T-cell (primary cell): ENCODE measurements at places on chromosomes 4 and X.

DNA sequence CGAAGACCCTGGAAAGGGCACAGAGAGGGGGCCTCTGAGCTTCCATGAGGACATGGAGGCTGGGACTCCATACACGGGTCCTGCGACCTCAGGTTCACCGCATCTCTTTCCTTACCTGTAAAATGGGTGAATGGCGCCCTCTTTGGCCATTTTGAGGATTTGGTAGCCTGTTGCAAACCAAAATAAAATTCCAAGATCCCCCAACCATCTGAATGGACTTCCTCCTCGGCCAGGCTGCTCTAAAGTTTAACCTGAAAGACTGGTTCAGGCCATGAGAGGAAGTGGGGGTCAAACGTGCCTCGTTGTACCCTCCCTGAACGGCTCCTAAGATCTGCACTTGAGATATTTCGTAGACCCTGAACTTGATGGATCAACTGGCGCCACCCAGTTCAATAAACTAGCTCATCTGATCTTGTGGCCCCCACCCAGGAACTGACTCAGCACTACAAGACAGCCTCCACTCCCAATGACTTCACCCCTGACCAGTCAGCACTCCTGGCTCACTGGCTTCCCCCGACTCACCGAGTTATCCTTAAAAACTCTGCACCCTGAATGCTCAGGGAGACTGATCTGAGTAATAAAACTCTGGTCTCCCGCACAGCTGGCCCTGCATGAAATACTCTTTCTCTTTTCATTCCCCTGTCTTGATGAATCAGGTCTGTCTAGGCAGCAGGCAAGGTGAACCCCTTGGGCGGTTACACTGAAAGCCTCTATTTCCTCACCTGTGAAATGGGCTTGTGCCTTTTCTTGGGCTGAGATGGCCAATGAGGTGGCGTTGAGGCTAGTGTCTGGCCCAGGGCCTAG lies 32.9 kb upstream of the GPR78 start:
- no peak overlapping the region for H3K4me3 ChIP-seq
- H3K4me1 ChIP-seq = no peaks in the 10 kb centered on the region
- H3K36me3 ChIP-seq = no peaks in the 10 kb centered on the region
- H3K27me3 ChIP-seq = no peaks in the 10 kb centered on the region
- no peak overlapping the region for H3K27ac ChIP-seq

- H3K4me3 ChIP-seq = no peak overlapping the region
- H3K27me3 ChIP-seq = no peaks in the 10 kb centered on the region
- no peaks in the 10 kb centered on the region for H3K4me1 ChIP-seq
- DNase-seq = no peak
- H3K27ac ChIP-seq = no peak overlapping the region
These were observed 147.9 kb downstream of the PTCHD1 start for GRCh38 chrX:23482561-23482960.

DNA sequence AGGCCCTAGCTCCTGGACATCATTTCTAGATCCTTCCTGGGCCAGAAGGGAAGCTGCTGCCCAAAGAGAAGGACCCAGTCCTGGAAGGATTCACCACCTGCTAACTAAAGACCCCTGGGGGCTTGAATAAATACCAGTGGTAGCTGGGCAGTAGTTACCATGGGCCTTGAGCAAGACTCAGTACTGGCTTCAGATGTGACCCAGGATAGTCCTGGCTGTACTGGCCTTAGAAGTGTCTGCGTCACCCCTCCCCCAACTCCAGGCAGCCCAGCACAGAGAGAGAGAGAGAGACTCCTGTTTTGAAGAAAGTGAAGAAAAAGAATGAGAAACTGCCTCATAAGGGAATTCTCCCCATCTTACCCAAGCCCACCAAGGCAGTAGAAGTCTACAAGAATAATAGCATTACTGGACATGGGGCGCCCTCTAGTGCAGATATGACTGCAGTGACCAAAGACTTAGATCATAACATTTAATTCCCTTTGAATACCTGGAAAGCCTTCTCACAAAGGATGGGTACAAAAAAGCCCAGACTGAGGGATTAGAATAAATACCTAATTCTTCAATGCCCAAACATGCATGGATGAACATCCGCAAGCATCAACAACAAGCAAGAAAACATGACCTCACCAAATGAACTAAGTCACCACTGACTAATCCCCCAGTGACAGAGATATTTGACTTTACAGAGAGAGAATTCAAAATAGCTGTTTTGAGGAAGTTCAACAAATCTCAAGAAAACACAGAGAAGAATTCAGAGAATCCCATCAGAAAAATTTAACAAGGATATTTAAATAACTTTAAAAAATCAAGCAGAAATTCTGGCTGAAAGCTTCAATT lies 171.8 kb downstream of the HNRNPD start:
- H3K27ac ChIP-seq = no peak overlapping the region
- H3K27me3 ChIP-seq = no peaks in the 10 kb centered on the region
- no peak overlapping the region for H3K4me3 ChIP-seq
- no peaks in the 10 kb centered on the region for H3K4me1 ChIP-seq
- DNase-seq = peak; percentile 12

DNA sequence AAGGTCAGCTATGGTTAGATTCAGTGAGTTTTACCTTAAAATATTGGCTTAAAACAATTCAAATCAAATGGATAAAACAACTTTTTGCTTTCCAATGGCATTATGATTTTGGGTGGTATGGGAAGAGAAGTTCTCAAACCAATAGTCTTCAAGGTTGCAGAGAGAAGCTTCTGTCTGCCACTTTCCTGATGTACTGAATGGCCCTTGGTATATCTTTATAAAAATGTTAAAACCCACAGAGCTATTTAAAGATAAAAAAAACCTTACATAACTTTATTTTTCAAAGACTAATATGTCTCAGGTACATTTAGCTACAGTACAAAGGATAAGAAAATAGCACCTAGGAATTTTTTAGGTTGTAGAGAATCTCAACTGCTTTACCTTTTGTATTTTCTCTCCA lies 6.9 kb downstream of the FGA start:
- H3K27ac ChIP-seq = no peak overlapping the region
- no peaks in the 10 kb centered on the region for H3K27me3 ChIP-seq
- H3K36me3 ChIP-seq = no peaks in the 10 kb centered on the region

- H3K36me3 ChIP-seq = no peaks in the 10 kb centered on the region
- H3K4me1 ChIP-seq = no peaks in the 10 kb centered on the region
- H3K27me3 ChIP-seq = peaks cover 84% of the 10 kb centered on the region
- H3K27ac ChIP-seq = no peak overlapping the region
- H3K4me3 ChIP-seq = no peak overlapping the region
These were observed 2.0 kb upstream of the HELT start for GRCh38 chr4:185016101-185016940.

DNA sequence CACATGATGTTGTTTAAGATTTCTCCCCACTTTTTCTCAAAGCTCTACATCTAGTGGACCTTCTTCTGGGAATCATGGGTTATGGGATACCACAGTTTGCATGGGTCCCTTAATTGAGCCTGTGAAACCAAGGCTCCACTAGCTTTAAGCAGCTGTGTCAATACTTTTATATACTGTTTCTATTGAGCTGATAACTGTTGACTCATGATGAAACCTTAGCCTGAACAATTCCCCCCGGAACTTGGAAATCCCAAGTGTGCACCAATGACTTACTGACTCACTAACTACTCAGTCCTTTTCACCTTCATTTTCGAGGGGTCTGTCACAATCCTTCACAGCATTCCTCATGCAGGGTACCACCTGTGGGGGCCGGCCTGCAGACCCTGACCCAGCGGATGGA lies 12.7 kb upstream of the SPIN4 start:
- H3K4me3 ChIP-seq = no peak overlapping the region
- no peaks in the 10 kb centered on the region for H3K4me1 ChIP-seq
- no peak for DNase-seq
- H3K27ac ChIP-seq = no peak overlapping the region
- no peaks in the 10 kb centered on the region for H3K36me3 ChIP-seq

- DNase-seq = no peak
- peak overlapping the region; percentile 49 for H3K27ac ChIP-seq
- H3K27me3 ChIP-seq = no peaks in the 10 kb centered on the region
- peaks cover 15% of the 10 kb centered on the region for H3K4me1 ChIP-seq
These were observed 724 bp downstream of the THOC2 start for GRCh38 chrX:123731987-123732669.

DNA sequence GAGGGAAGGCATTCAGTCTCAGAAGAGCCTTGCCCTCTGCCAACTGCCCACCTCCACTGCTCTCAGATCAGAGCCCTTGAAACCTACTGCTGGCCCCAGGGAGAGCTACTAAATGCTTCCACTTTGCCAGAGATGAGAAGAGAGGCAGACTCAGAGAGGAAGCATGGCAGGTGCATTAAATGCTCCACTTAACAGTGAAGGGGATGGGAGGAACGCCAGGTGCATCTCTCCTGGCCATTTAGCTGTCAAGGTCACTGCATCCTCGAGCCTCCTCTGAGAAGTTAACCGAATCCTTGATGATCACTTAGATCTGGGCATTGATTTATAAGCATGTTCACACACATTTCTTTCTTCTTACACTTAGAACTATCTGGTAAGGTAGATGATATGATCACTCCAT lies 15.0 kb downstream of the TRPC5 start:
- DNase-seq = no peak
- H3K27me3 ChIP-seq = no peaks in the 10 kb centered on the region
- H3K4me1 ChIP-seq = no peaks in the 10 kb centered on the region

- H3K27me3 ChIP-seq = no peaks in the 10 kb centered on the region
- no peak for DNase-seq
- no peaks in the 10 kb centered on the region for H3K4me1 ChIP-seq
- no peaks in the 10 kb centered on the region for H3K36me3 ChIP-seq
- no peak overlapping the region for H3K4me3 ChIP-seq
These were observed 29.4 kb upstream of the FOXR2 start for GRCh38 chrX:55593756-55594257.

DNA sequence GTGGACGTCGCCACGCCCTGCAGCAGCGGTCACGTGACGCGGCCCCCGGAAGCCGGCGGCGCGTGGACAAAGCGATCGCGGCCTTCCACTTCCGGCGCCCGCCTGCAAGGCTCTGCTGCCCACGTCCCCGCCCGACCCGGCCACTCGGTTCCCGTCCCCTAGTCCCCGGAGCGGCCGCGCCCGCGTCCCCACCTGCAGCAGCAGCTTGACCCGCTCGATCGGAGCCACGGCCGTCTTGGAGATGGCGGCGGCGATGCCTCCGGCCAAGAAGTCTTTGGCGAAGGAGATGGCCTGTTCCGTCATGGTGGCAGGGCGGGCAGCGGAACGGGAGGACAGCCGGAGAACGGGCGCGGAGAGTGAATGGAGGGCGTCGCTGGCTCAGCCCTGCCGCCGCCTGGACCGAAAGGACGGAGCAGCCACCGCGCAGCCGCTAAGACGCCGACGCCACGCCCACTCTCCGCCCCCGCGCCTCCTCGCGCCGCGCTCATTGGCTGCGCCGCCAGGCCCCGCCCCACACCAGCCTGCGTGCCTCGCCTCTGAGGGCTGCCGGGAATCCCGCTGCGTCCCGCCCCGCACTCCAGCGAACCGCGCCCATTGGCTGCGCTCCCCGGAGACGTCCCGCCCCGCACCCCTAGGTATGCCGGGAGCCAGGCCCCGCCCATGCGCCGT lies at the start of gene SLC25A6:
SLC25A6 (minus strand) TSS at position 407 of the 669 bp plus-strand sequence; CDS start at position 303, 104 bp downstream.
- DNase-seq = peak; percentile 99
- H3K36me3 ChIP-seq = peaks cover 21% of the 10 kb centered on the region
- H3K4me1 ChIP-seq = peaks cover 18% of the 10 kb centered on the region
- peak within 1 kb of the TSS; percentile 97 for H3K27ac ChIP-seq

- no peak overlapping the region for H3K27ac ChIP-seq
- H3K27me3 ChIP-seq = no peaks in the 10 kb centered on the region
- no peaks in the 10 kb centered on the region for H3K4me1 ChIP-seq
- H3K36me3 ChIP-seq = no peaks in the 10 kb centered on the region
These were observed 36.5 kb upstream of the TFDP3 start for GRCh38 chrX:133254666-133255065.

GRCh38 chr4:150561143-150561737 lies 20.7 kb upstream of the MAB21L2 start:
- H3K27me3 ChIP-seq = no peaks in the 10 kb centered on the region
- H3K4me1 ChIP-seq = no peaks in the 10 kb centered on the region
- no peak overlapping the region for H3K4me3 ChIP-seq
- H3K36me3 ChIP-seq = no peaks in the 10 kb centered on the region
- DNase-seq = no peak
- H3K27ac ChIP-seq = no peak overlapping the region

DNA sequence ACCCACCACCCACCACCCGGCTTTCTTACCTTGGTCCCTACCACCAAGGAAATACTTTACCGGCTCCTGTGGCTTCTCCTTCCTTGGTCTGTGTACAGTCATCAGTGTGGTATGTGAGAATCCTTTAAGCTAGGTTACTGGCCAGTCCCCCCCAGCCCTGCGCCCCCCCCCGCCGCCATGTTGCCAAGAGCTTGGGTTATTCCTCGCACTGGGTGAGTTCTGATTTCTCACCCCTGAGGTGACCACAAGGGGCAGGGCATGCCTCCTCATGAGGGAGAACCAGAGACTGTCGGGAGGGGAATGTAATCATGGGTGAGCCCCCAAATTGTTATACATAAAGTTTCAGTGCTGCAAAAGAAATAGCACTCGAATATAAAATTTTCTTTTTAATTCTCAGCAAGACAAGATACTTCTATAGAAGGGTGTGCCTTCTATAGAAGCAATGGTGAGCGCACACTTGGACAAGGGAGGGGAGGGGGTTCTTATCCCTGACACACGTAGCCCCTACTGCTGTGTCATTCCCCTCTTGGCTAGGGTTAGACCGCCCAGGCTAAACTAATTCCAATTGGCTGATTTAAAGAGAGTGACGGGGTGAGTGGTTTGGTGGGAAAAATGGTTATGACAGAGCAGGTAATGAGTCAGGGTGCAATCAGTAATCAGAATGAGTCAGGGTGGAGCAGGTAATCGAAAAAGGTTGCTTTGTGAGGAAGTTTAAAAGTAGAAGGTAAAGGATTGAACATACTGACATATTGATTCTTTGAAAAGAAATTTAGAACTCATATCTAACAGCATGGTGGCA lies 133.2 kb downstream of the KDM6A start:
- no peak overlapping the region for H3K4me3 ChIP-seq
- DNase-seq = no peak
- no peaks in the 10 kb centered on the region for H3K36me3 ChIP-seq
- no peaks in the 10 kb centered on the region for H3K27me3 ChIP-seq
- H3K4me1 ChIP-seq = peaks cover 3% of the 10 kb centered on the region

GRCh38 chr4:34047363-34047762 lies 2197.0 kb downstream of the ARAP2 start:
- H3K27me3 ChIP-seq = no peaks in the 10 kb centered on the region
- no peak for DNase-seq
- no peak overlapping the region for H3K27ac ChIP-seq
- H3K36me3 ChIP-seq = no peaks in the 10 kb centered on the region

- DNase-seq = peak; percentile 19
- no peaks in the 10 kb centered on the region for H3K36me3 ChIP-seq
- H3K4me3 ChIP-seq = peak overlapping the region; percentile 59
- peaks cover 37% of the 10 kb centered on the region for H3K4me1 ChIP-seq
These were observed 58.5 kb upstream of the CLCN4 start for GRCh38 chrX:10098270-10098713.

GRCh38 chr4:125677665-125678307 lies 363.0 kb downstream of the FAT4 start:
- no peaks in the 10 kb centered on the region for H3K36me3 ChIP-seq
- H3K27me3 ChIP-seq = no peaks in the 10 kb centered on the region
- no peaks in the 10 kb centered on the region for H3K4me1 ChIP-seq
- H3K27ac ChIP-seq = no peak overlapping the region
